ENCODE measurements at places on chromosomes 3 and 15.

GRCh38 chr3:134932035-134932434, 137.0 kb downstream of the EPHB1 start:
- DNase-seq, result no peak

GRCh38 chr3:149142682-149143081, 13.2 kb downstream of the HPS3 start:
- DNase-seq, result no peak

DNA sequence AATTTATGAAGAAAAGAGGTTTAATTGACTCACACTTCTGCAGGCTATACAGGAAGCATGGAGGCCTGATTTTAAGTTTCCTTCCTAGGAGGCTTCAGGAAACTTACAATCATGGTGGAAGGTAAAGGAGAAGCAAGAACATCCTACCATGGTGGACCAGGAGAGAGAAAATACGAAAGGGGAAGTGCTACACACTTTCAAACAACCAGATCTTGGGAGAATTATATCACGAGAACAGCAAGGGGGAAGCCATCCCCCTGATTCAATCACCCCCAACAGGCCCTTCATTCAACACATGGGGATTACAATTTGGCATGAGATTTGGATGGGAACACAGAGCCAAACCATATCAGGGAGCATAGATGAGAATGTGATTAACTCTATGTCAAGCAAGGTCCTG, 121.0 kb downstream of the MTHFS start:
- DNase-seq, result no peak

- DNase-seq, result no peak
These were observed 270.3 kb downstream of the RYR3 start for GRCh38 chr15:33581032-33581431.

DNA sequence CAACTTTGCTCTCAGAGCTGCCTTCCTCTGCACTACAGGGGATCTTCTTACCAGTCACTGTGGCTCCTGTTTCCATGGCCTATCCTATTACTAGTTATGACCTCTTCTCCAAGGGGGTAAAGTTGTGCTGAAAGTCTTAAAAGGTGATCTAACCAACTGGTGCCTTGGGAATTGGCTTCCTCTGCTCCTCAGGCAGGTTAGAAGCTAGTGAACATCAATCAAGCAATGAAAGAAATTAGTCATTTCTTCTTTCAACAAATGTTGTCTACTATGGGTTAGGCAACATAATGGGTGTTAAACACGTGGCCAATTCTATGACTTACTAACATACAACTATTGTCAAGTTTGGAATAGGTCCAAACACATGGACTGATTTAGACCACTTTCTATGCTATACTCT, 571.4 kb upstream of the NAALADL2 start:
- DNase-seq, result no peak

- no peak for DNase-seq
These were observed 86.9 kb upstream of the COL6A5 start for GRCh38 chr3:130258532-130258952.

DNA sequence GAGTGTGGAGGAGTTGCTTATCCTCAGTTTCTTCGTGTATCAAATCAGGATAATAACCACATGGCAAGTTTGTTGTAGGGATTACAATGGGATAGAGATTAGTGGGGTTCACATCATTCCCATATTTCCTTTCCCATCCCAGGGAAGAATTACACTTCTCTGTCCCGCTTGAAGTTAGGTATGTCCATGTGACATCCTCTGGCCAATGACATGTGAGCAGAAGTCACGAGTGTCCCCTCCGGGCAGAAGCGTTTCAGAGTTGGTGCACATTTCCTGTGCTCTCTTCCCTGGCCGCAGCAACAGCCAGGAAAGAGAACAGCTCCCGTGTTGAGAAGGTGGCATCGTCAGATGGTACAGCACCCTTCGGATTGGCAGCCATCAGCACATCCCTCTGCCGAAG, 36.7 kb upstream of the HES1 start:
- DNase-seq, result no peak

GRCh38 chr3:118435851-118436350, 598.7 kb downstream of the IGSF11 start:
- no peak for DNase-seq

DNA sequence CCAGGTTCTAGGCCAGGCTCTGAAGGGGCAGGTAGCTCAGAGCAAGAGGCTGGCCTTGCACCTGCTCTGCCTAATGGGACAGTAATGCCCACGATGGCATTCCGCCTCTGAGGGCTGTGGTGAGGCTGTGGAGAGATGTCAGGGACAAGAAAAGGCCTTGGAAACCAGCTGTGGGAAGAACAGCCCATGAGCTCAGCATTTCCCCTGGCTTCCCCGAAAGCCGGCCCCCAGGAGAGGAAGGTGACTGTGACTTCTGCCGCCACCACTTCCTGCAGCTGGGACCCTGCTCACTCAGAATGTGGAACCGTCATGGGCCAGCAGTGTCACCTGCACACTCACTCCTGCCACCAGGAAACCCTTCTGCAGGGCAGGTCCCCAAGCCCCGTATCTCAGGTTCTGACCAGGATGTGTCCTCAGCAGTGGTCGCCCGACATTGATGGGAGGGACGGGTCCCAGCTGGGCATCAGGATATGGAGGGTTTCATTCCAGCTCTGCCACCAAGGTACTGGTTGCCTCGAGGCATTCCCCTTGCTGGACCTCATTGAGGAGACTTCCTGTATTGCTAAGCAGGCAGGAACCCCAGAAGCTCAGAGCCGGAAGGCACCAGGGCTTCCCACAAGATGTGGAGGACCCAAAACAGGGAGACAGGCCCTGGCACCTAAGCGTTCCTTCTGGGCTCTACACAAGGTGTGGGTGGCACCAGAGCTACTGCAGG, 30.7 kb downstream of the SEMA7A start:
- DNase-seq, result peak; percentile 80
